ENCODE measurements at places on chromosomes 3 and 15.

DNA sequence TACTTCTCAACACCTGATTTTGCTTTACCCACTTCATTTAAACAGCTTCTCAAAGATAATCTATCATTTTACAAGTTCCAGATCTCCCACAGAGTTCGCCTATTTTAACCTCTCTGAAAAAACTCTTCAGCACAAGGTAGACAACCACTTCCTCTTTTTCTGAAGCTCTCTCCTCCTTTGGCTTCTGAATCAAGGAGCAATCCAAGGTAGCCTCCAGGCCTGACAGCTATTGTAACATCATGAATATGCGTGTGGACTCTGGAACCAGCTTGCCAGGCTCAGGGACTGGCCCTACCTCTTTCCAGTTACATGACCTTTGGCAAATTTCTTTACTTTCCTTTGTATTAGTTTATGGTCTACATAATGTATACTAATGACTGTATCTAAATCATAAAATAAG, 405.9 kb upstream of the ZNF385D start:
- DNase-seq = no peak

- DNase-seq = no peak
These were observed 122.8 kb upstream of the GALNT15 start for GRCh38 chr3:16051691-16052090.

DNA sequence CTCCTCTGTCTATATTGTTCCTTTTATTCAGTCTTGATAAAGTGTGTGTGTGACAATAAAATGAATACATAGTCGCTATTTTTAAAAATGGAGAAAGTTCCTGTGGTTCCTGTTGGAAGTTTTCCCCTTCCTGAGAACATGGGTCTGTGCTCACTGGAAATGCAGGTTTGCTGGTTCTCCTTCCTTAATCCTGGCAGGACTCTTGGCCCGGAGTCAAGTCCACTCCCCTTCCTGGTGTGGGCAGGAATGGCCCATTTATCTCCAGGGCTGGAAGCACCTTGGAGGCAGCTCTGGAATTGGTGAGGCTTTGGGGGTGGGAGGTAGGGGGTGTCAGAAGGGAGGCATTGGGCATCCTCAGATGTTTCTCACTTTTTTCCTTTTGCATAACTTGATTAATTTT, 30.1 kb downstream of the FOXL2 start:
- no peak for DNase-seq

- no peak for DNase-seq
These were observed 59.7 kb downstream of the SETD2 start for GRCh38 chr3:47104259-47104658.

GRCh38 chr3:151130428-151130827, 45.0 kb downstream of the MED12L start:
- DNase-seq = no peak

DNA sequence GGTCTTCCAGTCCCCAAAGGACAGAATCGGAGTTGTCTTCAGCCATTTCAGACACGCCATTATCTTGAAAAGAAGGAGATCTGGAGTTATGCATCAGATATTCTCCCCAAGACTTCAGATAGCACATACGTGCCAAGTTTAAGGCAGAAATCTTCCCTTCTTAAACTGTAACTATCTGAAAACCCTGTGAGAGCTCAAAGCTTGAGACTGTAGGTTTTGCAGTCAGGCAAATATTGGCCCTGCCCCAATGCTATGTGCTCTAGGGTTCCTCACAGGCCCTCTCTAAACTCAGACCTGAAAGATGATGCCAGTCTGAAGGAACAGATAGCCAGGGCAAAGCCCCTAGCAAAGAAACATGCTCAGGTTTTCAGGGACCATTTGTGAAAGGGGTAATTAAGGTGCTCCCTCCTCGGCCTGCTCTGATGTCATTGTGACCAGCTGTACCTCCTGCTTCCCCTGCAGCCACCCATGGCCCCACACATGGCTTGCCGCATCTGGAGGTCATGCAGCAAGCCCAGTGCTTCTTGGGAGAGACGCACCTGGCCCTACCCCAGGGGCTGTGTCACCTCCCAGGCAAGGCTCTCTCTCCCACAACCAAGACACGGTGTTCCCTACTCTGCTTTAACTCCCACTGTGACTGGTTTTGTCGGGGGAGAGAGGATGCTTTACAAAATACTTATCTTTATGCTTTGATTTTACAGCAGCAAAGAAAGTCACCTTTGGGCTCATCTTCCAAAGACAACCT, 53.4 kb upstream of the POMGNT2 start:
- no peak for DNase-seq

GRCh38 chr3:72473156-72473555, 375.1 kb downstream of the SHQ1 start:
- no peak for DNase-seq

GRCh38 chr15:82952158-82953081, at the start of gene HOMER2:
Gene HOMER2, minus strand, starts transcription at chr15:82952720. Its CDS starts 185 bp downstream, at chr15:82952535.
- DNase-seq = peak; percentile 78

All from NCI-H524 (cell line).